Stimulated activated CD8-positive, alpha-beta memory T cell treated with anti-CD3 and anti-CD28 coated beads, Interleukin-7, amount 100 ng/mL, for 48 hours (primary cell): ENCODE measurements at places on chromosomes 6 and 20.

DNA sequence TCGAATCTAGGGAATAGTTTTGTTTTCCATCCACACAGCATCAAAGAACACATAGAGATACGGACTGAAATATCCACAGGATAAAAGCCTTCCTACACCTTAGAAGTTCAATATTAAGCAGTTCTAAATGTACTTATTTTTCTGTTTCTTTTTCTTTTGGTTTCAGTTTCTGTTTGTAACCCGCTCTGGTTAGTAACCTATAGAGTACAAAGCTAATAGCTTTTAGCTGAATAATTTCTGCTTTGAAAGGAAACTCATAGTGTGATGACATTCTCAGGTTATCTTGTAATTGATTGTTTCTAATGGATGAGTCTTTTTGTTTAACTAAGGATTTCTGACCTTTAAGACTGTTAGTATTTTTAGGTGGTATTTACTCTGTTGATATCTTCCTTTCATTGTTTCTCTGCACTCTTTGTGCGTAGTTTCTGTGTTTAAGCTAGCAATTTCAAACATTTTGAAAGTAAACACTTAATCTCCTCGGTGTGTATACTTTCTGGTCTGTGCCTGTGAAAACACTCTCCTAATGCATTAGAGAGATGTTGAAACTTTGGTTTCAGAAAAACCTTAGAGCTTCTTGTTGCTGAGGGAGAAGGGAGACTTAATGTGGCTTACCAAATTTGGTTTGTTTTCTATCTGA, 385.5 kb downstream of the HDGFL1 start:
- DNase-seq: no peak

DNA sequence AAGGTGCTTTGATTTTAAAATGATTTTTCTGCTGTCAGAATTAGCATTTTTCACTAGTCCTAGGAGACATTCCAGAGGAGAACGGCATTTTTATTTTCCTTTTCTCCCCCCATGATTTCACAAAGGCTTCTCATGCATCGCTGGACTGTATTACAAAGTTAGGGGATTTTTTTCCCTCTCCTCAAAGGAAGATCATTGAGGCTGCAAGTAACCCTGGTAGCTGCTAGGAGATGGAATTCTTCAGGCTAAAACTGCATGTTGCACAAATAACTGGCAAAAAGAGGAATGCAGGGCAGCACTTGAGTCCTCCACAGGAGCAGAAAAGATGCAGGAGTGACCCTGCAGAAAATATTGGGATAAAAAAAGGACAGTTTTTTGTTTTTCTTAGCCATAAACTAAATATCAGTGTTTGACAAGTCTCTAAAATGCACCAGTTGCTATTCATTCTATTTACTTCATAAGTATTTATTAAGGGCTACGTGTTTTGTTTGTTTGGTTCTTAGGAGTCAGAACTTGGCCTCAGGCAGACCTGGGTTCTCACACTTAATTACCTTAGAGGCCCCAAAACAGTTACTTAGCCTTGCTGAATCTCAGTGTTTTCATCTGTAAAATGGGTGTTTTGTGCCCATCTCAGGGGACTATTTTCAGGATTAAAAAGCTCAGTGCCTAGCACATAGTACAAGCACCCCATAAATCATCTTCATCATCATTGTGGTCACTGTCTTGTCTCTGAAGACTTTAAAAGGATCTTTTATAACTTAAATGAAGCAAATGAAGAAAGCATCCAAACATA, 144.5 kb upstream of the ID4 start:
- DNase-seq: no peak

GRCh38 chr6:12653486-12653885, 63.1 kb upstream of the PHACTR1 start:
- no peak for DNase-seq

DNA sequence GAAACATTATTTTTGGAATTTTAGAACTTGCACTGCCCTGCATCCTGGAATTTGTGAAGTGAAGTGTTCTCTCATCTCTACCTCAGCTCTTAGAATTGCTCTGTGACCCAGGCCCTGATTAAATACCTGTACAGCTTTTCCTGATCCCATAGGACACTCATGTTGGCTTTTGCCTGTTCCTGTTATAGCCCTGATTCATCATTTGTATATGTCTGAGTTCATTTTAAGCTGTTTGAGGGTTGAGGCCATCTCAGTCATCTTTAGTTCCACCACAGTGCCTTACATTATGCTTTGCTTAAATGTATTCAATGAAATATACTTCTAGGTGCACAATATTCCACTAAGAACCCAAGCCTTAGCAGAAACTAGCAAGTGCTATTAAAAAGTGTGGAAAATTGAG, 26.4 kb downstream of the ZFAND3 start:
- no peak for DNase-seq

- DNase-seq: no peak
These were observed 586.8 kb upstream of the JAG1 start for GRCh38 chr20:11260611-11261010.

- DNase-seq: no peak
These were observed 13.6 kb upstream of the RIPOR3 start for GRCh38 chr20:50704971-50705370.

- DNase-seq: no peak
These were observed 45.5 kb upstream of the SNAP25 start for GRCh38 chr20:10172998-10173655.
